Thoracic aorta (tissue), 2 donors: ENCODE measurements at places on chromosomes 6 and 20.

DNA sequence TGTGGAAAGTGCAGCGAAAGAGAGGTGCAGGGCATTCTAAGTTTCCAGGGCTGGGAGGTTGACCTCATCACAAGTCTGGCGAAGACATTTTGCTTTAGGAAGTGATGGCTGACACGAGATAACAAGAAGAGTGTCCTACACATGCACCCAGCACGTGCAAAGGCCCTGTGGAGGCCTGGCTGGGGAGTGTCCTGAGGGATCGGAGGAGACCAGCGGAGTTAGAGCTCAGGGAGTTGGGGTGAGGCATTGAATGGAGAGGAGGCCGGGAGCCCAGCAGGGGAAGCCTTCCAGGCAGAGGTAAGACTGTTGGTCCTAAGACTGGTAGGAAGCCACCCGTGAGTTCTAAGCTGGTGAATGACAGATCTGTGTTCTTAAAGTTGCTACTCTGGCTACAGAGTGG, 58.4 kb downstream of the PPP1R14C start:
- DNase-seq, result no peak

DNA sequence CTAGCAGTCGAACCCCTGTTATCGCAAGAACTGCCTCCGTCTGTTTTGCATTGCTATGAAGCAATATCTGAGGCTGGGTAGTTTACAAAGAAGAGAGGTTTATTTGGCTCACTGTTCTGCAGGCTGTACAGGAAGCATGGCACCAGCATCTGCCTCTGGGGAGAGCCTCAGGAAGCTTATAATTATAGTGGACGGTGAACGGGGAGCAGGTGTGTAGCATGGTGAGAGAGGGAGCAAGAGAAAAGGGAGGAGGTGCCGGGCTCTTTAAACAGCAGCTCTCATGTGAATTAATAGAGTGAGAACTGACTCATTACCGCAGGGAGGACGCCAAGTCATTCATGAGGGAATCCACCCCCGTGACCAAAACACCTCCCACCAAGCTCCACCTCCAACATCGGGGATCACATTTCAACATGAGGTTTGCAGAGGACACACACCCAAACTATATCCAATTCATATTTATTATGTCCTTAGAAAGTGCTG, 172.6 kb upstream of the KCNG1 start:
- DNase-seq, result no peak

DNA sequence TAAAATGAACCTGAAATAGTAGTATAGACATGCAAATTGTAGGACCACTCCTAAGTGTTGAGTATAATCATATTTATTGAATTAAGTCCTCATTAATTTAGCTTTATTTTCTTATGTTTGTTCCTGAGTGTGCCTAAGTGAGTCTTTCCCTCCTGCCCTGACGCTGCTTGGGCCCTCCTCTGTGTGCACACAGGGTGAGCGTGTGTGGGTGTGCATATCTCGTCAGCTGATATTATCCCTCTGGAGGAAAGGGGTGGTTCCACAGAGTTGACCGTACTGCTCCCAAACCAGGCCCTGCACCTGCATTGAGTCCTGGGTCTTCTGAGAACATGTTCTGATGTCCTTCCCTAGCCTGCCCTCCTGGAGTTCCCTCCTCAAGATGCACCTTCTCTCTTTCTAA, 28.0 kb downstream of the TULP4 start:
- no peak for DNase-seq

DNA sequence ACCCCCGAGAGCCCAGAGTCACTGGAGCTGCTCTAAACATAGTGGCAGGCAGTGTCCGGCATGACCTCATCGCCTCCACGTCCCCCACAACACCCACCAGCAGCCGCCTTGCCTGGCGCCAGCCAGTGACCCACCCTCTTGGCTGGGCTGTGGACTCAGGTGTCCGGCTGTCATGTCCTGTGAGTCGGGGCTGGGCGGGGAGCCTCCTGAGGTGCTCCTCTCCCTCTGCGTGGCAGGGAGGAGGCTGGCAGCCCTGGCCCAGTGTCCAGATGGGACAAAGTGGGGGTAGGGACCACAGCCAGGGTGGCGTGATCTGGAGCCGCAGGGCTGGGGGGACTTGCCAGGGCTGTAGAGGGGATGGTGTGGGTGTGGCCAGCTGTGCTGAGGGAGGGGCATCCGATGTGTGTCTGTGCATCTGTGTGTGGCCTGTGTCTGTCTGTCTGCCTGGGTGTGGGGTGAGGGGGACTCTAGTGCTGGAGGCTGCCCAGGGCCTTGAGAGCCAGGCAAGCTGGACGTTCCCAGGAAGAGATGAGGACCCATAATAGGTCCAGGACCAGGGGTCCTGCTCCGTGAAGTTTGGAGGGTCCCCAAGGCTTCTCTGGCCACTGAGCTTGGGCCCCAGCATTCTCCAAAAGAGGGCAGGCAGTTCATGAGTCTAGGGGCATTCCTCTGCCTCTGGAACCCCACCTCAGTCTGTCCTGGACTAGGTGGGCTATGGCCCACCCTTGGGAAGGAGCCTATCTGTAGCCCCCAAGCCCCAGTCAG, 2.3 kb upstream of the SOX18 start:
- DNase-seq, result no peak

- DNase-seq, result no peak
Measured at GRCh38 chr6:100472674-100473073, 8.0 kb upstream of the SIM1 start.

GRCh38 chr6:168681748-168682147, 240.8 kb downstream of the SMOC2 start:
- DNase-seq, result no peak

- no peak for DNase-seq
Measured at GRCh38 chr6:44837741-44838140, 450.2 kb downstream of the CDC5L start.

DNA sequence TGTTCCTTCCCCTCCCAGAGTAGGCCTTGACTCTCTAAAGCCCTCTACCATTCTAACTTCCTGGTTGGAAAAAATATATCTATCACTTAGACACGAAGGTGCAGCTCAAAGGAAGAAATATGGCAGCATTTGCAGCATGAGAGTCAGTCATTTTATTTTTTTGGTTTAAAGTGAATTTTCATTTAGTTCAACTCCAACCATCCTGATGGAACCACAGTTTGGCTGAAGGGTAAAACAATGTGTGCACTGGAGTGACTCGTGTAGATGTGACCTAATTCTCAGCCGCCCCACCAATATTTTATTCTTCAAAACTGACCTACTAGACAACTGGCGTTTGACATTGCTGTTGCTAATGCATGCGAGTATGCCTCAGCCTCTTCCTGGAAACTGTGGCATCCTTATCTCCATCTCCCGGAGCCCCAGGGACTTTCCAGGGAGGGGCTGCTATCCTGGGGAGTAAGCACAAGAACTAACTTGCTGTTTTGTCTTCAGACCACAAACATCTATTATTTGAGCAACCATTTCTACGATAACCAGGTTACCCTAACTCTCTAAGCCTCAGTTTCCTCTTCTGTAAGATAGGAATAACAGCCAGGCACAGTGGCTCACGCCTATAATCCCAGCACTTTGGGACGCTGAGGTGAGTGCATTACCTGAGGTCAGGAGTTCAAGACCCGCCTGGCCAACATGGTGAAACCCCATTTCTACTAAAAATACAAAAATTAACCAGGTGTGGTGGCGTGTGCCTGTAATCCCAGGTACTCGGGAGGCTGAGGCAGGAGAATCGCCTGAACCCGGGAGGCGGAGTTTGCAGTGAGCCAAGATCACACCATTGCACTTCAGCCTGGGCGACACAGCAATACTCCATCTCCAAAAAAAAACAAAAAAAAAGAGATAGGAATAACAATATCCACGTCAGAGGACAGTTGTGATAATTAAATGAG, 148.7 kb upstream of the JARID2 start:
- no peak for DNase-seq
